ENCODE measurements at places on chromosomes 2 and 18. TPM values are rescaled to one million over a fixed set of nuclear protein-coding genes. Genes with fewer than 3 reads are reported as not detected.
A peak's percentile ranks its signal among the peaks of the same experiment; 100 is the strongest.

NCKAP5 gene
- 6.1 TPM for total RNA-seq

GRCh38 chr2:35080231-35080910 lies 1275.2 kb upstream of the CRIM1 start:
- no peak for DNase-seq
- no peak overlapping the region for H3K4me3 ChIP-seq
- no peaks in the 10 kb centered on the region for H3K4me1 ChIP-seq
- no peaks in the 10 kb centered on the region for H3K27me3 ChIP-seq
- H3K36me3 ChIP-seq = no peaks in the 10 kb centered on the region

DNA sequence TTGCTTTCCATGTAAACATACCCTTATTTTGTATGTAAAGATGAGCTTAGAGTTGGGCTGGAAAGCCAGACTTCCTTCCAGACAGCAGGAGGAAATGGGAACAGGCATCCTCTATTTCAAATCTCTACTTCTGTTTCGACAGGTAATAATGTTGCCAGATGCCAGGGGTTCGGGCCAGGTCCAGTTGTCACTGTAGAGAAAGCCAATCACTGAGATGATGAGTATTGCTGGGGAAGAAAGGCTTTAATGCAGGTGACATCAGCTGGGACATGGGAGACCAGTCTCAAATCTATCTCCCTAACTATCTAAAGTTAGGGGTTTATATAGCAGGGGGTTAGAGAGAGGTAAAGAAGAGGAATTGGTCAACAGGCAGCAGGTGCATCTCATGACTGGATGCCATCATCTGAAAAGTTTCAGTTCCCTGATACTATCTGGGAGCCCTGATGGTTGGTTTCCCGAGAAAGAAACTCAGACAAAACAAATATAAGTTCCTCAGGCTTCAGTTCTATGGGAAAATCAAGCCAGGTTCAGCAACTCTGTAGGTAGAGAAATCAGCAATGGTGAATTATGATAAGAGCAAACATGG lies 9.3 kb upstream of the MTCL1 start:
- H3K27me3 ChIP-seq = no peaks in the 10 kb centered on the region
- no peaks in the 10 kb centered on the region for H3K4me1 ChIP-seq
- H3K27ac ChIP-seq = no peak overlapping the region
- H3K36me3 ChIP-seq = no peaks in the 10 kb centered on the region
- no peak overlapping the region for H3K4me3 ChIP-seq
- no peak for DNase-seq

MLPH gene
- total RNA-seq = 41.4 TPM

- DNase-seq = no peak
- no peak overlapping the region for H3K4me3 ChIP-seq
- no peaks in the 10 kb centered on the region for H3K27me3 ChIP-seq
- no peaks in the 10 kb centered on the region for H3K36me3 ChIP-seq
- H3K4me1 ChIP-seq = no peaks in the 10 kb centered on the region
These were observed 204.8 kb upstream of the HS6ST1 start for GRCh38 chr2:128523457-128523856.

- H3K36me3 ChIP-seq = no peaks in the 10 kb centered on the region
- H3K4me1 ChIP-seq = no peaks in the 10 kb centered on the region
- peak; percentile 27 for DNase-seq
- H3K4me3 ChIP-seq = no peak overlapping the region
These were observed 16.2 kb upstream of the LRATD1 start for GRCh38 chr2:14616342-14616741.

DNA sequence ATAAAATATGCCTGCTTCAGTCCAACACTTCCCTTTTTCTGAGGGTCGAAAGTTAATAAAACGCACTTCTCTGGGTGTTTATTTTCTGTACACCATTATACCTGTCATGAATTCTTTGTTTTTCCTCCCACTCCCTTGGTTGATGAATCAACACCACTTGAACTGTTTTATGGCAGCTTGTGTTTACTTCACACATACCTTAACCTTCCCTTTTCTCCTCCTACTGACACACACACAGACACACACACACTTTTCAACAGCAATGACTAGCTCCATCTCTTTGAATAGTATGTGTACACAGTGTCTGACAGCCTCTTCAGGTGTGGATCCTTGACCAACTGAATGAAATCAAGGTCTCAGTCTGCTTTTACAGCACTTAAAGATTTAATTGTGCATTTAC lies 91.3 kb downstream of the SATB2 start:
- H3K4me1 ChIP-seq = no peaks in the 10 kb centered on the region
- DNase-seq = no peak
- no peak overlapping the region for H3K27ac ChIP-seq
- H3K36me3 ChIP-seq = no peaks in the 10 kb centered on the region

GRCh38 chr2:235537587-235537986 lies 43.7 kb downstream of the AGAP1 start:
- H3K27ac ChIP-seq = peak overlapping the region; percentile 61
- H3K27me3 ChIP-seq = no peaks in the 10 kb centered on the region
- no peak for DNase-seq
- H3K4me3 ChIP-seq = no peak overlapping the region
- no peaks in the 10 kb centered on the region for H3K36me3 ChIP-seq

C18orf54 gene
- total RNA-seq = 3.3 TPM

- peak within 1 kb of the TSS; percentile 95 for H3K4me3 ChIP-seq
- H3K27ac ChIP-seq = peak within 1 kb of the TSS; percentile 99
- H3K36me3 ChIP-seq = no peaks in the 10 kb centered on the region
- H3K4me1 ChIP-seq = peaks cover 36% of the 10 kb centered on the region
- no peaks in the 10 kb centered on the region for H3K27me3 ChIP-seq
These were observed at the start of gene TXNL1 for GRCh38 chr18:56638232-56639103. TSS of gene TXNL1 (minus strand) at chr18:56638592. CDS start at chr18:56638440, 152 bp downstream.

DNA sequence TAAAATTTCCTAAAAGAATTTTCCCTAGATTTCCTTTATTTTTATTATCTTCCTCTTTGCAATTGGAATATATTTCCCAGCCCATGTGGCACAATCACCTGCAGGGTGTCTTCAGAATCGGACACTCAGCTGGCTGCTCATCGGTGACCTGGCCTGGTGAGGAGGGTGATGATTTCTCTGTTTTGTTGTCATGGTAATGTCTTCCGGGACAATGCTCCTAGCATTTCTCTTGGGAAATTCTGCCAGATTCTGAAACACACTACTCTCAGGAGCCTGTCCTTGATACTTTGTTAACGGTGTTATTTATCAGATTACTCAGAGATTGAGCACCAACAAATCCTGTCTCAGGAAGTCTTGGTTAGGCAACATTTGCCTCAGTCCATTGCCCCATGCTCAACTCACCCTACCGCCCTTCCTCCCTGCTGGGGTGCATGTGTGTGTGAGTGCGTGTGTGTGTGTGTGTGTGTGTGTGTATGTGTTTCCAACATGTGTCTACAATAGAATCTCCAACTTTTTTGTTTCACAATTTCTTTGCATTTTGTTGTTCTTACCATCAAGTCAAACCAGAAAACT lies 70.3 kb downstream of the MYT1L start:
- H3K27ac ChIP-seq = no peak overlapping the region
- no peak overlapping the region for H3K4me3 ChIP-seq
- no peaks in the 10 kb centered on the region for H3K27me3 ChIP-seq
- DNase-seq = no peak

ERICH2 gene
- total RNA-seq = not detected

- no peaks in the 10 kb centered on the region for H3K27me3 ChIP-seq
- no peak overlapping the region for H3K4me3 ChIP-seq
- DNase-seq = no peak
- no peaks in the 10 kb centered on the region for H3K36me3 ChIP-seq
These were observed 99.9 kb downstream of the TRIB2 start for GRCh38 chr2:12816379-12817306.

DNA sequence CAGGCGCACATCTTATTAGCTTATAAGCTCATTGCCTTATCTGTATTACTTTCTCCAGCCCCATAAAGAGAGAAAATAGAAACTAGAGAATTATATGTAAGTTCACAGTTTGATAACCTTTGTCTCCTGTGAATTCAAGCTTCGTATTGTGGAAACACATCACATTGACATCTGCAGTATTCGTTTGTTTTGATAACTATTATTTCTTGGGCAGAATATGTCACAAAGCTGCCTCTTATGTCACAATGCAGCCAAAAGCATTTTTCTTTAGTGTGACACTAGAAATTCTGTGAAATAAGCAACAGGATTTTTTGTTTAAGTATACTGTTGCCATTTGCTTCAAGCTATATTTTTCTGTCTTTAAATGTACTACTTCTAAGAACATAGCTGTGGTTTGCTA lies 221.5 kb downstream of the DOK6 start:
- no peak for DNase-seq
- H3K27me3 ChIP-seq = no peaks in the 10 kb centered on the region
- H3K4me3 ChIP-seq = no peak overlapping the region
- H3K4me1 ChIP-seq = no peaks in the 10 kb centered on the region
- no peak overlapping the region for H3K27ac ChIP-seq

HOXD12 gene
- not detected for total RNA-seq

GRCh38 chr18:5890331-5891183 lies 4.8 kb downstream of the TMEM200C start:
- no peaks in the 10 kb centered on the region for H3K4me1 ChIP-seq
- no peak for DNase-seq
- peak overlapping the region; percentile 37 for H3K4me3 ChIP-seq
- no peak overlapping the region for H3K27ac ChIP-seq
- H3K36me3 ChIP-seq = no peaks in the 10 kb centered on the region

PPP1R1C gene
- 3.9 TPM for total RNA-seq

- DNase-seq = no peak
- no peaks in the 10 kb centered on the region for H3K4me1 ChIP-seq
- no peaks in the 10 kb centered on the region for H3K36me3 ChIP-seq
- no peaks in the 10 kb centered on the region for H3K27me3 ChIP-seq
- H3K4me3 ChIP-seq = no peak overlapping the region
- no peak overlapping the region for H3K27ac ChIP-seq
These were observed 126.6 kb upstream of the KCNH7 start for GRCh38 chr2:162965191-162965590.

KIF1A gene
- 31.9 TPM for total RNA-seq

GRCh38 chr2:137975280-137976271 lies 11.3 kb downstream of the HNMT start:
- H3K4me1 ChIP-seq = no peaks in the 10 kb centered on the region
- H3K27ac ChIP-seq = no peak overlapping the region
- no peak overlapping the region for H3K4me3 ChIP-seq
- H3K36me3 ChIP-seq = no peaks in the 10 kb centered on the region
- no peaks in the 10 kb centered on the region for H3K27me3 ChIP-seq

- no peaks in the 10 kb centered on the region for H3K27me3 ChIP-seq
- H3K36me3 ChIP-seq = no peaks in the 10 kb centered on the region
- no peak overlapping the region for H3K27ac ChIP-seq
- no peak for DNase-seq
These were observed 35.0 kb downstream of the SLC14A2 start for GRCh38 chr18:45650321-45650720.

- DNase-seq = no peak
- no peaks in the 10 kb centered on the region for H3K27me3 ChIP-seq
These were observed 225.4 kb downstream of the MYCN start for GRCh38 chr2:16165518-16166326.

- H3K27me3 ChIP-seq = no peaks in the 10 kb centered on the region
- DNase-seq = no peak
- no peak overlapping the region for H3K27ac ChIP-seq
- no peak overlapping the region for H3K4me3 ChIP-seq
- no peaks in the 10 kb centered on the region for H3K4me1 ChIP-seq
- no peaks in the 10 kb centered on the region for H3K36me3 ChIP-seq
These were observed 54.7 kb upstream of the SLC1A4 start for GRCh38 chr2:64934530-64934929.

- no peaks in the 10 kb centered on the region for H3K27me3 ChIP-seq
- peaks cover 13% of the 10 kb centered on the region for H3K4me1 ChIP-seq
- H3K36me3 ChIP-seq = peaks cover 14% of the 10 kb centered on the region
- H3K4me3 ChIP-seq = no peak overlapping the region
- no peak for DNase-seq
These were observed 25.1 kb downstream of the DNPEP start for GRCh38 chr2:219362524-219363164.

DNA sequence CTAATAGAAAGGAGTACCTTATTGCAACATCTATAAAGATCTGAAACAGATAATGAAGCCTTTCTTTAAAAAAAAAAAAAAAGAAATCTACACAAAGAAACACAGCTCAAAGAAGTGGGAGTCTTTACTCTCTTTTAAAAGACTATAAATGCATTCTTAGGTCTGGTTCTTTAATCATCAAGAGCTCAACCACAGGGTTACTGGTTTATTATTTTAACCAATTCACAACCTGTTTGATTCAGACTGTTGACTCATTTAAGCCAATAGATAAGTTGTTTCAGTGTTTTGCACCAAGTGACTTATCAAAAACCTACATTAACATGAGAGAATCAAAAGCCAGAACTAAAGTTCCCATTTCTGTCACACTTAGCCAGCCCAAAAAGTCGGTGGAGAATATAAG lies 93.1 kb downstream of the TCF4 start:
- H3K27ac ChIP-seq = no peak overlapping the region
- H3K4me1 ChIP-seq = no peaks in the 10 kb centered on the region
- no peaks in the 10 kb centered on the region for H3K36me3 ChIP-seq
- no peak for DNase-seq
- no peak overlapping the region for H3K4me3 ChIP-seq

- DNase-seq = no peak
- no peaks in the 10 kb centered on the region for H3K36me3 ChIP-seq
- peak overlapping the region; percentile 44 for H3K4me3 ChIP-seq
- H3K4me1 ChIP-seq = peaks cover 12% of the 10 kb centered on the region
- no peak overlapping the region for H3K27ac ChIP-seq
- H3K27me3 ChIP-seq = peaks cover 42% of the 10 kb centered on the region
These were observed 2786.5 kb downstream of the RPIA start for GRCh38 chr2:91477731-91478672.

- H3K4me3 ChIP-seq = no peak overlapping the region
- peaks cover 21% of the 10 kb centered on the region for H3K4me1 ChIP-seq
- H3K36me3 ChIP-seq = no peaks in the 10 kb centered on the region
These were observed 7.4 kb upstream of the NTSR2 start for GRCh38 chr2:11677136-11678055.

GRCh38 chr2:136917411-136917881 lies 152.1 kb downstream of the THSD7B start:
- H3K36me3 ChIP-seq = no peaks in the 10 kb centered on the region
- no peak overlapping the region for H3K4me3 ChIP-seq
- H3K4me1 ChIP-seq = no peaks in the 10 kb centered on the region
- no peak overlapping the region for H3K27ac ChIP-seq
- DNase-seq = no peak
- no peaks in the 10 kb centered on the region for H3K27me3 ChIP-seq

DNA sequence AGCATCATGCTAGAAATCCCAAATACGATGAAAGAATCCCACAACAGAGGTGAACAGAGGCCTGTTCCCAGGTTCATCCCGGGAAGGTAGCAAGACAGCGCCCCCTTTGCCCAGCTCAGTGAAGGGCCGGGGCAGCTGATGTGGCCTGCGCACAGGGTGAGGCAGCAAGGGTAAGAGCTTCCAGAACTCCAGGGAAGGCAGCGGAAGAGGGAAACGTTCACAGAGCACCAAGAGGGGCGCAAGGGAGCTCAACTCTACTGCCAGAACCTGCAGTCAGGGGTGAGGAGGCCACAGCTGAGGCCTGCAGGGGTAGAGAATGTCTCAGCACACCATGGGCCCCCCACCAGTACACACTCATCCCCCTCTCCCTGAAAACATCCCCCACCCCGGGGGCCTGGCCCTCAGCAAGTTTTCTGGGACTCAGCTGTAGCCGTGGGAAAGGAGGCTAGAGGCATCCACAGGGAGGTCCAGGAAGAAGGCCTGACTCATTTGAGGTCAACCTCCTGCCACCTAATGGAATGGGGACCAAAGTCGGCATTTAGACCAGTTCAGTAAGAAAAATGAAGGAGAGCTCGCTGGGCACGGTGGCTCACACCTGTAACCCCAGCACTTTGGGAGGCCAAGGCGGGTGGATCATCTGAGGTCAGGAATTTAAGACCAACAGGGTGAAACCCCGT lies 95.6 kb upstream of the ASAP2 start:
- no peak overlapping the region for H3K4me3 ChIP-seq
- H3K4me1 ChIP-seq = peaks cover 21% of the 10 kb centered on the region
- H3K27me3 ChIP-seq = no peaks in the 10 kb centered on the region
- no peak overlapping the region for H3K27ac ChIP-seq
- no peak for DNase-seq
